ENCODE measurements at places on chromosomes 11 and 22.

GRCh38 chr11:134734141-134734845 is 322.3 kb upstream of the B3GAT1 start:
- no peak for DNase-seq

DNA sequence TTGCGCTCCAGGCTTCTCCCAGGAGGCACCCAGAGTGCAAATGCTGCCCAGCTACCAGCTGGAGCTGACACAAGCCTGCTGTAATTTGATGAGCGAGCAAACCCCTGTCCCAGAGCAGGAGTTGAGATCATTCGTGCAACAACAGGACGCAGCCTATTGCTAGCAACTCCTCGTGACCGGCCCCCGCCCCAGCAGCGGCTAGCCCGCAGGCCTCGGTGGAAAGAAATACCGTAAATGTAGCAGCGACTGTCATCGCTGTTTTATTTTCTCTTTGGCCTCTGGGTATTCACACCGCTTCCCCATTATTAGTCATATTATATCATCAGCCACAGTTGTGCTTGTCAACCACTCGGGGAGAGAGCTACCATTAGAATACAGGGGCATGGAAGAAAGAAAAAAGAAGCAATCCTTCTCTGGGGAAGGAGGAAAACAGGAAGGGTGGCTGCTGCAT is 59.2 kb upstream of the ATXN10 start:
- no peak for DNase-seq

DNA sequence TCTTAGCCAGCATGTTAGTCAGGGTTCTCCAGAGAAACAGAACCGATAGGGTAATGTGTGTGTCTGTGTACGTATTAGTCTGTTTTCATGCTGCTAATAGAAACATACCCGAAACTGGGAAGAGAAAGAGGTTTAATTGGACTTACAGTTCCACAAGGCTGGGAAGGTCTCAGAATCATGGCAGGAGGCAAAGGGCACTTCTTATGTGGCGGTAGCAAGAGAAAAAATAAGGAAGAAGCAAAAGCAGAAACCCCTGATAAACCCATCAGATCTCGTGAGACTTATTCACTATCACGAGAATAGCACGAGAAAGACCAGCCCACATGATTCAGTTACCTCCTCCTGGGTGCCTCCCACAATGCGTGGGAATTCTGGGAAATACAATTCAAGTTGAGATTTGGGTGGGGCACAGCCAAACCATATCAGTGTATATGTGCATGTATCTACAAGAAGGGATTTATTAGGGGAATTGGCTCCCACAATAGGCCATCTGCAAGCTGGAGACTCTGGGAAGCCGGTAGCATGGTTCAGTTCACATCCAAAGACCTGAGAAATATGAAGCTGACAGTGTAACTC is 173.7 kb upstream of the NECTIN1 start:
- no peak for DNase-seq

GRCh38 chr22:44361391-44362126 is 48.8 kb upstream of the SHISAL1 start:
- DNase-seq: no peak

GRCh38 chr22:36740716-36741115 is 35.2 kb downstream of the IFT27 start:
- DNase-seq: no peak

GRCh38 chr11:4180441-4181183 is 86.0 kb downstream of the RRM1 start:
- no peak for DNase-seq

DNA sequence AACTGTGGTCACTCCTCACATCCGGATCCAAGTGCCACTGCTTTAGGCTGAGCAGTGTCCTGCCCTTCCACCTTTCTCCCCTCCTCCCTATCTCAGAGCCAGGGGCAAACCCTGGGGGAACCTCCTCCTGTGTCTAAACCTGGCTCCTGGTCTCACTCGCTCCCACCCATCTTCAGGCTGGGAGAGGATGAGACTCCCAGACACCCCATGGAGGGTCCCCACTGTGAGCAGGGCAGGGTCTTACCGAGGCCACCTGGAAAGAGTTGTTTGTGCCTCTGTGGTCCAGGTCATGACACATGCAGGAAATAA is 93.6 kb downstream of the PDE2A start:
- no peak for DNase-seq

- peak; percentile 82 for DNase-seq
These were observed 34.3 kb downstream of the ETS1 start for GRCh38 chr11:128552783-128553661.

- no peak for DNase-seq
These were observed 27.1 kb downstream of the HPS5 start for GRCh38 chr11:18294862-18295261.

GRCh38 chr11:79942090-79942489 is 501.3 kb upstream of the TENM4 start:
- no peak for DNase-seq

DNA sequence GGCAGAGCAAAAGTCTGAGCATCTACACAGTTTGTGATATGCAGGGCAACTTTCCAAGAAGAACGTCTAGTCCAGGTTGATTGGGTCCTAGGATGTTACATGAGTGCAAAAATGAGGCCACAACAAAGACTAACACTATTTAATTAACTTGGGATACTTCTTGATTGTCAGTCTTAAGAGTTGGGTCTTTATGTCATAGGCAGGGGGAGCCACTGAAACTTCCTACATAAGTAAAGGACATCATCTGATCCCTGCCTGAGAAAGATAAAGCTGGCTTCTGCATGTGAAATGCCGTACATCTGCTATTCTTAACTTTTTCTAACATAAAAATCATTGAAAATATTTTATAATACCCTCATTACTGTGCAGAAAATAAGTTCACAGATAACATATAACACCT is 525.5 kb downstream of the NTM start:
- no peak for DNase-seq

DNA sequence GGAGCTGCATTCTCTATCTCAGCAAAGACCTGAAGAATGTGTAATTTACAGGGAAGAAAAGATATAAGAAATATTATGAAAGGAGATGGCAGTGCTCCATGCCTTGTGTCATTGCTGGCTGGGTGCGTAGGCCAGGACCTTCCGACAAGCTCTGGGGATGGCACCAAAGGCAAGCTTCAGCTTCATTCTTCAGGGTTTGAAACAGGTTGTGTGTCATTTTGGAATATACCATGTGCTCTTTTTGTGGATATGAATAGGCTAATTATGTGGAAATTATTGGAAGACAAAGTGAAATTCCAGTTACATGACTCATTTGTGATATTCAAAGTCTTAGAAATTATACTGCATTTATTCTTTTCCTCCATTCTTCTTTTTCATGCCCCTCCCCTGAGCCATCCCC is 5.7 kb upstream of the KIRREL3 start:
- DNase-seq: no peak

DNA sequence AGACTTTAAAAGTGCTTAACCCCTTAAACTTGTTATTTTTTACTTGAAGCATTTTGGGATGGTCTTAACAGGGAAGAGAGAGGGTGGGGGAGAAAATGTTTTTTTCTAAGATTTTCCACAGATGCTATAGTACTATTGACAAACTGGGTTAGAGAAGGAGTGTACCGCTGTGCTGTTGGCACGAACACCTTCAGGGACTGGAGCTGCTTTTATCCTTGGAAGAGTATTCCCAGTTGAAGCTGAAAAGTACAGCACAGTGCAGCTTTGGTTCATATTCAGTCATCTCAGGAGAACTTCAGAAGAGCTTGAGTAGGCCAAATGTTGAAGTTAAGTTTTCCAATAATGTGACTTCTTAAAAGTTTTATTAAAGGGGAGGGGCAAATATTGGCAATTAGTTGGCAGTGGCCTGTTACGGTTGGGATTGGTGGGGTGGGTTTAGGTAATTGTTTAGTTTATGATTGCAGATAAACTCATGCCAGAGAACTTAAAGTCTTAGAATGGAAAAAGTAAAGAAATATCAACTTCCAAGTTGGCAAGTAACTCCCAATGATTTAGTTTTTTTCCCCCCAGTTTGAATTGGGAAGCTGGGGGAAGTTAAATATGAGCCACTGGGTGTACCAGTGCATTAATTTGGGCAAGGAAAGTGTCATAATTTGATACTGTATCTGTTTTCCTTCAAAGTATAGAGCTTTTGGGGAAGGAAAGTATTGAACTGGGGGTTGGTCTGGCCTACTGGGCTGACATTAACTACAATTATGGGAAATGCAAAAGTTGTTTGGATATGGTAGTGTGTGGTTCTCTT is 2.8 kb downstream of the MALAT1 start:
- no peak for DNase-seq

- DNase-seq: no peak
These were observed 38.5 kb upstream of the SPON1 start for GRCh38 chr11:13923716-13924650.

DNA sequence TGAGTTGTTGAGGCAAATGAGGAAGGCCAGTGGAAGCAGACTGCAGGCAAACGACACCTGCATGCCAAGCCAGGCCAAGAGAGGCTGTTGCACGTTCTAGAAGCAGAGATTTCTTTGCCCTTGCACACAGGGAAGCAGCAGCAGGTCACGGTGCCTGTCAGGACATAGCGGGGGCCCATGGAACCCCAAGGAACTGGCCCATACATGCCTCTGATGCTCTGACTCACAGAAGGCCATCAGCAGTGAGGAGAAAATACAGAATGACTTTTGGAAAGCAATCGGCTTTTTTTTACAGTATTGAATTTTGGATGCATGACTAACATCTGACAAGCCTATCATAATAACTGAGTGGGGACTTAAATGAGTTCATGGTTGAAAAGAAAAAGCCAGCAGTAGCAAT is 123.9 kb downstream of the MPPED1 start:
- DNase-seq: no peak

DNA sequence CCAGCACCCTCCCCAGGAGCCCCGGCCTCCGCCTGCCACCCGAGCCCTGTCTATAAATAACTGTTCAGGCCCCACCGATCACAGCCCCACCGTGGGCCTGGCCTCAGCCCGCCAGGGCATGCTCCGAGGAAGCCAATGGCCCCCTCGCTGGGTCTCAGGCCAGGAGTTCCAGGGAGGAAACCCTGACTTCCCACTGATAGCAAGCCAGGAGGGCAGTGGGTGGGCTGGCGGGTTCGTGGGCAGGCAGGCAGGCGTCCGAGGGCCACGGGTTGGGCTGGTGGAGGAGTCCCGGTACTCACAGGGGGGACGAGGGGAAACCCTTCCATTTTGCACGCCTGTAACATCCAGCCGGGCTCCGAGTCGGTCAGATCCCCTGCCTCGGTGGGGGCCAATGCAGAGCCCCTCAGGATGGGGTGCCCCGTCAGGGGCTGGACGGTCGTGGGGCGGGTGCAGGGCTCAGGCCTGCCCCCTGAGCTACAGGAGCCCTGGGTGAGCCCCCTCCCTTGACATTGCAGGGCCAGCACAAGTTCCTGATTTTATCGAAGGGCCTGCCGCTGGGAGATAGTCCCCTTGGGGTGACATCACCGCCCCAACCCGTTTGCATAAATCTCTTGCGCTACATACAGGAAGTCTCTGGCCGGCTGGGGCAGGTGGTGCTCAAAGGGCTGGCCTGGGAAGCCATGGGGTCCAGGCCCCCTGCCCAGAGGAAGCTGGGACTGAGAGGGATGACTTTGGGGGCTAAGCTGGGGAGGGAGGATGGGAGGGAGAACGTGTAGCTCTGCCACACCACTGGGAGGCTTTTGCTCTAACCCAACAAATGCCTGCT is at the start of gene SPI1:
TSS of gene SPI1 (minus strand) at position 538 of the 826 bp plus-strand sequence. CDS start at position 344, 194 bp downstream.
- peak; percentile 85 for DNase-seq

DNA sequence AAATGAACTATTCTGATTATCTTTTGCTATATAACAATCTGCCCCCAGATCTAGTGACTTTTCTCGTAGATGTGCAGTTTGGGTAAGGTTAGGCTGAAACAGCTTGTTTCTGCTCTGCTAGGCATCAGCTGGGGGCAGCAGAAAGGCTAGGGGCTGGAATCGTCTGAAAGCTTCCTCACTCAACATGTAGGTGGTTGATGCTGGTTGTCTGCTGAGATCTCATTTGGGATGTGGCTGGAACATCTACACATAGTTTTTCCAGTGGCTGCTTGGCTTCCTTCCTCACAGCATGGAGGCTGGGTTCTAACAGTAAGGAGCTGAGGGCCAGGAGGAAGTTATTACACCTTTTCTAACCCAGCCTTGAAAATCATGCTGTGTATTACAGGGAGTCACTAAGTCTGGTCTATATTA is 30.2 kb downstream of the USP47 start:
- DNase-seq: no peak

GRCh38 chr22:49081261-49081666 is 746.4 kb downstream of the BRD1 start:
- DNase-seq: no peak

DNA sequence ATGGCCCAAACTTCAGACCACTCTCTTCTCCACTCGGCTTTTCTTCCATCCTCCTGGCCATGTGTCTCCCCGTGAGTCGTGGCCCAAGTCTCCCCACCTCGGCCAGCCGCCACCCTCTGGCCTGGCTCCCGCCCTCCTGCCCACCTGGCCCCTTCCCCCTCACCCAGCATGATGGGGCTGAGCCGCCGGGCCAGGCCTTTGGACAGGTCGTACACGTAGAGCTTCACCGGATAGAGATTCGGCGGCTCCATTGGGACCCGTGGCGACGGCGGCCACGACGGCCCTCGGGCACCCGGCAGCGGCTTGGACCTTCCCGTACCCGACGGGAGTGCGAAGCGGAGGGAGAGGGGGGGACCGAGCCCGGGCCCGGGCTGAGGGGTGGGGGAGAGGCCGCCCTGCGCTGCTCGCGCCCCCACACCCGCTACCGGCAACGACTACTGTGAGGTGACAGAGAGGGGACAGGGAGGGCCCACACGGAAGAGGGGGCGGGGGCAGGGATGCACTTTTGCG is at the start of gene DESI1:
TSS of gene DESI1 (minus strand) at position 455 of the 510 bp plus-strand sequence. CDS start at position 251, 204 bp downstream.
- DNase-seq: no peak

DNA sequence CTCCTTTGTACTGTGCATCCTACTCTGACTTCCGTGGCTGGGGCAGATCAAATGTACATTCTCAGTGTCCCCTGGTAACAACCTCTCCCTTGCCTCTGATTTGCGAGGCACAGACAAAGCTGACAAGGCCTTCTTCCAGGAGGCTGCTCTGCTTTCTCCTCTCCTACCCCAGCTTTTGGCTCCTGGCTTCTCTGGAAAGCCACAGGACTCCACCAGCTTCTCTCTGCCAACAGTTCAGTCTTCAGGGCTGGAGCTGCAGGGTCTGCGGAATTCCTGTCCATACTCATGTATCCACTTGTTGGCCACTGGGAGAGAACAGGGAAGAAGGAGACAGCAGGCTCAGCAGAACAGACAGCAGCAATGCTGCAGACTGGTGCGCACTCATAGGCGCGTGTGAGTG is 44.4 kb downstream of the P4HA3 start:
- DNase-seq: no peak

GRCh38 chr11:74532501-74533246 is 39.1 kb upstream of the LIPT2 start:
- no peak for DNase-seq

DNA sequence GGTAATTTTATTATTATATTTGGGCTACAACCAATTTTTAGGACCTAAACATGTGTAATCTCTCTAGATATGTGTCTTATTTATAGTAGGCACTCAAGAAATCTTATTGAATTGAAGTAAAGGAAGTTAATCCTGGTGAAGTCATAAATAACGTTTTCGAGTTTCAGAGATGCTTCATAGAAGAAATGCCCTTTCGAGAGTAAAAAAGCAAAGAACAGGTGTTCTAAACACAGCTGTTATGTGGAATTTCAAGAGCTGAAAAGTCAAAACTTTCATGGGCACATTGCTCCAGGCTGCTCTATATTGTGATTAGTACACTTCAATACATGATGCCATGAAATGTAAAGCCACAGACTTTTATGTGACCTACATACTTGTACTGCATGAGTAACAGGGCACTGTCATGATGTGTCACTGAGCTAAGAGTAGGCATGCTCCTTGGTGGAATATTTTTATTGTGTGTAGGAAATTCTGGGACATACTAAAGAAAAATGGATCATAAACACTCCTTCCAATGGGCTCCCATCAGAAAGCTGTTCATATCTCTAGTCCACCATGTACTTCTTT is 7.2 kb upstream of the ELMOD1 start:
- no peak for DNase-seq

Data from CD4-positive, alpha-beta T cell treated with Interleukin-15 for 1 hour (primary cell).